ENCODE measurements at places on chromosomes 3 and 15.

- no peak for DNase-seq
Measured at GRCh38 chr15:101167753-101168462, 83.9 kb downstream of the CHSY1 start.

DNA sequence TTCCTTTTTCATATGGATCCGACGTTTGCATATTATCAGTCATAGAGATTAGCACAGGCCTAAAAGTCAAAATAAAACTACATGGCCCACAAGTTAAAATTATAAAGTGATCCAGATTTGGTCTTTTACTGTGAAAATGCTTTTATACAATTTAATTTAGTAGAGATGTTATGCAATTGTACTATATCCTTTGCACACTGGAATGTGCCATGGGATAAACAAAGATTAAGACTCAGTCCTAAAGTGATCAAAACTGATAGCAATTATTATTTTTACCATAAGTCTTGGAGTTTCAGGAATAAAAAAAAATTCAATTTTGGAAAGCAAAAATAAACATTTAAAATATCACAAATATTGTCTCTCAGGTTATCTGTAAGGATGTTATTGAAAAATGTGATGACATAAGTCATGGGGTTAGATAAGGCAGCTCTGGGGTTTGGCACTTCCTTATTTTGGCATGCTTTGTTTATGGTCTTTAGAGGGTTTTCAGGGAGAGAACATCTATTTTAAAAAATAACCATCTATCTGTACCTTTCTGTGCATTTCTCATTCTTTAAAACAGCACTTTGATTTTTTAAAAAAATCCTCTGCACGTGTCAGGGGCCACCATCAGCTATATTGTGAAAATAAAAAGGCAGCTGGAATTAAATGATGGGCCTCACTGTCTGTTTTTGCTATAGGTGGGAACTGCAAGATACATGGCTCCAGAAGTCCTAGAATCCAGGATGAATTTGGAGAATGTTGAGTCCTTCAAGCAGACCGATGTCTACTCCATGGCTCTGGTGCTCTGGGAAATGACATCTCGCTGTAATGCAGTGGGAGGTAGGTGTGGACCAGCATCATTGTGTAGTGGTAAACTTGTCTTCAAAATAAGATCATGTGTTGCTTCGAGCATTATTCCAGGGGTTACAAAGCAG is 67.3 kb downstream of the TGFBR2 start:
- no peak for DNase-seq

- DNase-seq = no peak
Measured at GRCh38 chr3:99945328-99945995, 127.8 kb downstream of the CMSS1 start.

DNA sequence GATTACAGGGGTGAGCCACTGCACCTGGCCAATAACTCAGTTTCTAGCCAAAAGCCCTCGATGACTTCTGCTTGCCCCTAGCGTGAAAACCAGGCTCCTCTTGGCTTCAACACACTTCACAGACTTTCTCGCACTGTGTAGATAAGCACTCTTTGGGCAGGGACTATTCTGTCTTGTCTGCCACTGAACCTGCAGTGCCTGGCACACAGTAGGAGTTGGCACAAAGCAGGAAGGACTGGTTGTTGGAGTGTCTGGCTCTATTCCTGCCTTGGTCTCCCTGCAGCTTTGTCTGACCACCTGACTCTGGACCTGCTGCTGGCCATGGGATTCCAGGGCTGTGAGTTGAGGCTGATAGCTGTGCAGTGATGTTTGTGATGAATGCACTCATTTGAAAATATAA is 46.4 kb upstream of the RGMA start:
- DNase-seq = no peak

- DNase-seq = no peak
Measured at GRCh38 chr3:78497767-78498166, 1270.0 kb downstream of the ROBO1 start.

DNA sequence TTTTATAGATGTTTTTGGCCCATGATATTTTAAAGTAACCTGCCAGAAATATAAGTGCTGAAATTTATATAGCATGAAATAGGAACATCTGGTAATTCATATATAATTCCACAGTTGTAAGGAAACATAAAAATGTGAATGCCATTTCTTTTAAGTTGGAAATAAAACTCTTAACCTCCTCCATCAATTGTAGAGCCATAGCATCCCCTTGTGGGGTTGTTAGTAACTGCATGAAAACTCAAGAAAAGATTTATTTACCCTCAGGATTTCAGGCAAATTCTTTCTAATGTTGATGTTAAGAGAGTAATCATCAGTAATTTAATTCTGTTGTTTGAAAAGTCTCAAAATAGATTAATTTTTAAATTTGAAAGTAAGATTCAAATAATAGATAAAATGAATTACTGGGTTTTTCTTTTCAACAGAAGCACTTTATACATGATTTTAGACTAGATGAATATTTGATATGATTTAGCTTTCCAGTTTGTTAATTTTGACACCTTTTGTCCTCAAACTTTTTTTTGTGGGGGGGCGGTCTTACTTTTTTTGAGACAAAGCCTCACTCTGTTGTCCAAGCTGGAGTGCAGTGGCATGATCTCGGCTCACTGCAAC is 74.7 kb downstream of the RASA2 start:
- DNase-seq = peak; percentile 31

GRCh38 chr3:14540821-14541385 is 761 bp upstream of the GRIP2 start:
- DNase-seq = no peak

- no peak for DNase-seq
Measured at GRCh38 chr3:134718726-134719125, 67.9 kb upstream of the KY start.

DNA sequence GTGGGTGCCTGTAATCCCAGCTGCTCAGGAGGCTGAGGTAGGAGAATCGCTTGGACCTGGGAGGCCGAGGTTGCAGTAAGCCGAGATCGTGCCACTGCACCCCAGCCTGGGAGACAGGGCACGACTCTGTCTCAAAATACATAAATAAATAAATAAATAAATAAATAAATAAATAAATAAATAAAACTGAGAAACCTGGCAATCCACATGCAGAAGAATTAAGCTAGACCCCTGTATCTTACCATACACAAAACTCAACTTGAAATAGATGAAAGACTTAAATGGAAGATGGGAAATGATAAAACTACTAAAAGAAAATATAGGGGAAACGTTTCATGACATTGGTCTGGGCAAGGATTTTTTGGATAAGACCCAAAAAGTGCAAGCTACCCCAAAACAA is 58.0 kb downstream of the ATP13A4 start:
- DNase-seq = no peak

All from iPS-NIHi11 (cell line).